ENCODE measurements at places on chromosomes 12 and 14.
A peak's percentile ranks its signal among the peaks of the same experiment; 100 is the strongest.

DNA sequence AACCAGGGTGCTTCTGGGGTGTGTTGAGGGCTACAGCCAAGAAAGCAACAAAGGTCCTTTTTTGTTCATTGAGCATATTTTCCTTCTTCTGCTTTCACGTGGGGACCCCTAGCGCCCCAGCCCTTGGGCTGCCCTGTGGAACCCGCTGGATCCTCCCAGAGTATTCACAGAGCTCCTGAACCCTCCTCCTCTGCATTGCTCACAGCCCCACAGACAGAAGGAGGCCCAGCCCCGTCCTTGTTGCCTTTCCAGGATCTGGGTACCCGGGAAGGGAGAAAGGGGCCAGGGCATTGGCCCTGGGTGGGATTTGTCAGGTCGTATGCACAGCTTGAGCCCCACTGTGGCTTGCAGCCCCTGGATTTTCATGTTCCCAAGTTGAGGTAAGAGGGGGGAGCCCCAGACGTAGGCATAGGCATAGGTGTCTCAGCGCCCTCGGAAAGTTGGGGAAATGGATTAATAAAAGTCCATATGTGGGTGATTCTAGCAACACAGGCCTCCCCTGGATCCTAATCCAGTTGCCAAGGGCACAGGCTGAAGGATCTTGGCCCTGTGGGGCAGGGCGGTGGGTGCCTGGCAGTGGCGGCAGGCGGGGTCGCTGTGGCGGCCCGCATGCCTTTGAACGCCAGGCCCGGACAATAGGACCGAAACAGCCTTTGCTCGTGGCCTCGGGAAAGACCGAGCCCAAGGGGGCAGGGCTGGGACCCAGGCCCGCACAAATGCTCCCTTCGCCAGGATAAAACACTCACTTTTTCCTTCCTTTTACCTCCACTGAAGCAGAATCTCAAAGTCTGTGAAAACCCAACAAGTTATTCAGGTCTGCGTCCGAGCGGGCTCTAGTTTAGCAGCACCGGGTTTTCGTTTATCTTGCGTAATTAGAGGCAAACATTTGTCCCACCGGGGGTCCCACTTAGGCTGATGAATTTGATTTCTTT is 3.0 kb upstream of the HOXC10 start:
- DNase-seq: no peak

GRCh38 chr12:109654357-109654756 is 59.3 kb upstream of the FAM222A start:
- DNase-seq: no peak

DNA sequence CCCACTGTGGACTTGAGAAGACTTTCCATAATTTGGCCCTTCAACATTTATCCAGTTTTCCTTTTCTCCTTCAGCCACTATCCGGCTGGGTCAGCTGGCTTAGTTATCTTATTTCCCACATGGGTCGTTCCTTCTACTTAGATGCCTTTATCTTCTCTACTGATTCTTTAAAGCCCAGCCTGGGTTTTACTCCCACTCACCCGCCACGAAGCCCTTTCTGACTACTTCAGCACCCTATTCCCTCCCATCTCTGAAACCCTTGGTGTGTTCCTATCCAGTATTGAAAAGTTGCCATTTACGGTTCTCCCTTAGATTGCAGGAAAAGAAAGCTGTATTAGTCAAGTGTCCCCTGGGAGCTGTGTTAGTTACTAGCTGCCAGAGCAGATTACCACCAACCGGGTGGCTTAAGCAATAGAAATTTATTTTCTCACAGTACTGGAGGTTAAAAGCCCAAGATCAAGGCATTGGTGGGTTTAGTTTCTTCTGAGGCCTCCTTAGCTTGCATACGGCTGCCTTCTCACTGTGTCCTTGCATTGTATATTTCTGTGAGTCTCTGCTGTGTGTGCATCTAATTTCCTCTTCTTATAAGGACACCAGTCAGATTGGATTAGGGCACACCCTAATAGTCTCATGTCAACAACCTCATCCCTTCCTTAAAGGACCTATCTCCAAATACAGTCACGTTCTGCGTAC is 105.5 kb downstream of the GPATCH2L start:
- no peak for DNase-seq

DNA sequence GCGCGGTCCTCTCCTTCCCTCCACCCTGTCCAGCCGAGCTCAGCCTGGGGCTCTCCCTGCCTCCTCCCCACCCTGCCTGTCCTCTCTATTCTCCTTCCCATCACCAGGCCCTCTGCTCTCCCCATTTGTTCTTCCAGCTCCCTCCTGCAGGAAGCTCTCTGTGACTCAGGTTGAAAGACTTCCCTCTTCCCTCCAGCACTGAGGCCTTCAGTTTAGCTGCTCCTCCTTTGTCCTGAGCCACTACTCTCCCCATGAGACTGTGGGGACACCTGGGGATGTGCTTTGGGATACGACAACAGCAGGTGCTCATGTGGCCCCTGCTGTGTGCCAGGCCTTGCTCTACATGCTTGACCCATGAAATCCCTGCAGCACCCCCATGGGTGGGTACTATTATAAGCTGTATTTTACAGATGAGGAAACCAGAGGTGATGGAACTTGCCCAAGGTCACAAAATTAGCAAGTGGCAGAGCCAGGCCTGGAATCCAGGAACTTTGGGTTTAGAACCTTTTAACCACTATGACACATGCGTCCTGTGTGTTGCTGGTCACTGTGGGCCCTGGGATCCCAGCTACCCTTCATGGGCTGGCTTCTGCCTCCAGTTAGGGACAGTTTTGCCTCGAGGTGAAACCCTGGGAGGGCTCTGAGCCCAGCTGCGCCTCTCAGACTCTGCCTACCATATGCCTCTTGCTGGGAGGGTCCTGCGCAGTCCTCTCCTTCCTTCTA is 5.5 kb downstream of the KRT80 start:
- DNase-seq: peak; percentile 79

DNA sequence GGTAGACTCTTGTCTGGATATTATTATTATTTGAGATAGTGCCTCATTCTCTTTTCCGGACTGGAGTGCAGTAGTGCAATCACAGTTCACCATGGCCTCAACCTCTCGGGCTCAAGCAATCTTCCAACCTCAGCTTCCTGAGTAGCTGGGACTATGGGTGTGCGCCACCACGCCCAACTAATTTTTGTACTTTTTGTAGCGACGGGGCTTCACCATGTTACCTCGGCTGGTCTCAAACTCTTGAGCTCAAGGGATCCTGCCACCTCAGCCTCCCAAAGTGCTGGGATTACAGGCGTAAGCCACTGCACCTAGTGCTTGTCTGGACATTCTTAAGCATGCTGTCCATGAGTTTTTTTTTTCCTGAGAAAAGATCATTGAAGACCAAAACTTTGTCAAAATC is 498.9 kb upstream of the RGS6 start:
- no peak for DNase-seq

DNA sequence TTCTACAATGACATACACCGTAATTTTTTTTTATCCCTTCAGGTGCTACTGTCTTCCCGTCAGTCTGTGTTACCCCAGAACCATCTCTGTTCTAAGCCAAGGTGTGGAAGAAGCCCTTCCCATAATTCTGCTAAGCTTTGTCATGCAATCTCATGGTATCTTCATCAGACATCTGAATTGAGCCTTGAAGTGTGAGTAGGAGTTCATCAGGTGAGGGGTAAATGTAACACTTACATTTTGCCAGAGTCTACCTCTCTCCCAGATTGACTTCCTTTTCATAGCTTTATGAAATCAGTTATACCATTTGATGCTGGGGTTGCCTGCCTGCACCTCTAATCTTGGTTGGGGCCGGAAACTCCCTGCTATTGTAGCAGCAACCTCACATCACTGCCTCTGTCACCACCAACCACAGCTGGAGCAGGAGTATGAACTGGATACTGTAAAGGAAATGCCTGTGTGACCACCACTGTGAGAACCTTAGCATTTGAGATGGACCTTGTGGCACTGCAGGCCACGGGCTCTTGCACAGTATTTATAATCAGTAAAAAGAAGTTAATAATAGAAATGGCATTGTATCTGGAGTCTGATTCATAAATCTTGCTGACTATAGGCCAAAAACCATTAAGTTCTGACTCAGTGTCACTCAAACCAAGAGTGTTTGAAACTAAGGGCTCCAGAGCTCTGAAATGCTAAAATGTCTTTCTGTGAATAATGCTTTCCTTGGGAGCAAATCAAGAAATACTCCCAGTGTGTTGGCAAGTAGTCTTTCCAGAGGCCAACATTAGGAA is 58.7 kb upstream of the STK38L start:
- peak; percentile 48 for DNase-seq

- peak; percentile 5 for DNase-seq
Observed at GRCh38 chr14:32078858-32079216, 1.7 kb downstream of the ARHGAP5 start.

GRCh38 chr12:113260127-113260526 is 38.9 kb downstream of the TPCN1 start:
- DNase-seq: no peak

DNA sequence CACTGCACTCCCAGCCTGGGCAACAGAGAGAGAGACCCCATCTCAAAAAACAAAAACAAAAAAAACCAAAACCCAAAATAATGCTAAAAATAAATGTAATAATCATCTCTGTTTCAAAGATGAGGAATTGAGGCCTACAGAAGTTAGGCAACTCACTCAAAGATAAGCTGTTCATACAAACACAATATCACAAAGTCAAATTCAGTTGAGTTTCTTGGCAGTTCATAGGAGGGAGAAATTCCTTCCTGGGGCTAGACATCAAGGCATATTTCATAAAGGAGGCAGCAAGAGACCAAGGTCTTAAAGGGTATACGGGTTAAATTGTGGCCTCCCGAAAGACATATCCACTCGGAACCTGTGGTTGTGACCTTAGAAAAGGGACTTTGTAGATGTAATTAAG is 8.7 kb upstream of the TBPL2 start:
- DNase-seq: no peak

DNA sequence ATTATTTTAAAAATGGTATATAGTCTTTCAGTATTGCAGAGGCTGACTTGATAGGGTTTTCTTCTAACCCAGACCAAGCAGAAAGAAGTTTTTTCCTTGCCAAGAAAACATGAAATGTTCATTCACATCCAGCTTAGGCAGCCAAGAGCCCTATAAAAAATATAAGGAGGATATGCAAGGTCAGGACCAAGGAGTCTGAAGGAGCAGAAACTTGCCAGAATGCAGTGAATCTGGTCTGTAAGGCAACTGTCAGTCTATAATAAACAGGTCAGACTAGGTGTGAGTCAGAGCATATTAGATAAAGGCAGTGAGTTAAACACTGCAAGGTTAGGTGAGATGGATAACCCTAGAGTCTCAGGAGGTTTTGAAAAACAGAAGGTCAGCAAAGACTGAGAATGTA is 645.5 kb downstream of the C12orf50 start:
- DNase-seq: no peak

DNA sequence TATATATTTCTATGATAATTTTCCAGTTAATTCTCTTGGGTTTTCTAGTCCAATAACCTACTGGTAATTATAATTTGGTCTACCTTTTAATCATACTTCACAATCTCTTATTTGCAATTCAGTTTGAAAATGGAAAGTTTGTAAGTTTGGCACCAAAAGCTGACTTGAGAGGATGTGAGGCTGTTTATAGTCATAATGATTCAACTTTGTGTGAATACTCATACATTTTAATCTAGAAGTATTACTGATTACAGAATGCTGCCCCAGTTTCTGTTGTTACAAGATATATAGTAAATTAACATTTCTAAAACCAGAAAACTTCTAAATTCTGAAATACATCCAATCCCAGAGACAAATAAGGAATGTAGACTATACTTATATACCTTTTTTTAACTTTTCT is 158.2 kb downstream of the SLC38A4 start:
- no peak for DNase-seq

DNA sequence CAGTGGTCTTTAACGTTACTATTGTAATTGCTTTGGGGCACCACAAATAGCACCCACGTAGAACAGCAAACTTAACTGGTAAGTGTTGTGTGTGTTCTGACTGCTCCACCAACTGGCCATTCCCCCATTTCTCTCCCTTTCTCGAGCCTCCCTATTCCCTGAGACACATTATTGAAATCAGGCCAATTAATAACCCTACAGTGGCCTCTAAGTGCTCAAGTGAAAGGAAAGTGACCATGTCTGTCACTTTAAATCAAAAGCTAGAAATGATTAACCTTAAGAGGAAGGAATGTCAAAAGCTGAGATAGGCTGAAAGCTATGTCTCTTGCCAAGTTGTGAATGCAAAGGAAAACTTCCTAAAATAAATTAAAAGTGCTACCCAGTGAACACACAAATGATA is 22.3 kb downstream of the PPP1R13B start:
- DNase-seq: no peak

DNA sequence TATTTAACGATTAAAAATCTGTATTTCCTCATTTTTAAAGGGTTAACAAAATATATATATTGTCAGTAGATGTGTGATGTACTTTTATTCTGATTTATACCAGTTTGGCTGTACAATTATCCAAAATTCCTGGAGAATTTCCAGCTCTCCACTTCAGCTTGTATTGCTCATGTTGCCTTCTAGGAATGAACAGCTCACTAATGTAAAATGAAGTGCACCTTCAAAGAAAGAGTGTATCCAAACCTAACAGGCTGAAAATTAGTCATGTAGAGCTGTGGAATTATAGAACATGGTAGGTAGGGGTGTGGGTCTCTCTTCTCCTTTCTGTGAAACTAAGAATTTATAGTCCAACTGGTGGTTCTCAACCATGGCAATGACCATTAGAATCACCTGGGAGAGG is 362.0 kb downstream of the ETNK1 start:
- no peak for DNase-seq

DNA sequence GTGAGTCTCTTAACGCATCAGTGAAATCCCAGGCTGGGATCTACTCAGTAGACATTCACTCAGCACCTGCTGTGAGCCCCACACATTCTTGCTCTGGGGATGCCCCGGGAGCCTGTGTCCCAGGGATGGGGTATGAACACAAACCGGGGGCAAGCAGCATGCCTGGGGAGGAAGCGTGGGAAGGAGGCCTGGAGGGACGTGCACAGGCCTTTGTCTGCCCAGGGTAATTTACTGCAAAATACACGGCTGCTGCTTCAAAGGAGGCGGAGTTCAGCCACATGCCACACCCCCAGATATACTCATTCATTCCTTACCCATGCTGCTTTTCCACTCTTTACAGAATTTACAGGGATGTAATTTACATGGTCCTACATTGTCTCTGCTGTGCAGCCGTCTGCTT is 187.8 kb downstream of the ADGRD1 start:
- DNase-seq: no peak

- no peak for DNase-seq
Observed at GRCh38 chr12:24222968-24223367, 273.5 kb upstream of the SOX5 start.

GRCh38 chr14:89214221-89214965 is 202.6 kb downstream of the FOXN3 start:
- DNase-seq: no peak

GRCh38 chr12:69919495-69919894 is 94.5 kb downstream of the MYRFL start:
- no peak for DNase-seq

GRCh38 chr12:130529781-130530180 is 186.3 kb downstream of the RIMBP2 start:
- DNase-seq: no peak

GRCh38 chr14:38389681-38390080 is 133.8 kb upstream of the CLEC14A start:
- peak; percentile 55 for DNase-seq

GRCh38 chr14:81729622-81730021 is 196.0 kb upstream of the SEL1L start:
- DNase-seq: no peak

GRCh38 chr14:61385002-61385685 is 63.8 kb downstream of the PRKCH start:
- DNase-seq: no peak
